A549 treated with ZK216348 at 1 μM for 4 hours (cell line): ENCODE measurements at places on chromosomes 1 and 21. TPM values are rescaled to one million over a fixed set of nuclear protein-coding genes. Genes with fewer than 3 reads are reported as not detected.

Gene GJA9
- not detected in 5 replicates for total RNA-seq

Gene KANK4
- 0.21 to 0.59 TPM (median 0.44 TPM) in 5 replicates for total RNA-seq

Gene SLC45A3
- total RNA-seq = 3.8 to 6.7 TPM (median 6.2 TPM) in 5 replicates

Gene HMCN1
- 0.03 to 0.42 TPM (median 0.07 TPM) in 5 replicates for total RNA-seq

Gene MX2
- total RNA-seq = not detected in 5 replicates

Gene SPATA46
- total RNA-seq = not detected in 5 replicates

Gene CRNN
- total RNA-seq = not detected in 5 replicates

Gene GPR25
- total RNA-seq = not detected in 5 replicates

Gene OLFML3
- total RNA-seq = 2.4 to 3.7 TPM (median 3.6 TPM) in 5 replicates

Gene NPR1
- 0.46 to 1.5 TPM (median 1.2 TPM) in 5 replicates for total RNA-seq

Gene PTPN7
- total RNA-seq = 0.05 to 0.26 TPM in 2 of 5 replicates, not detected in the others

Gene PLEKHG5
- 1.8 to 5.2 TPM (median 3.3 TPM) in 5 replicates for total RNA-seq

Gene LBR
- total RNA-seq = 23.5 to 46.2 TPM (median 38.4 TPM) in 5 replicates

Gene FOXD2
- 0.34 to 0.73 TPM (median 0.54 TPM) in 5 replicates for total RNA-seq

Gene ADCY10
- 0.02 to 0.40 TPM (median 0.25 TPM) in 4 of 5 replicates, not detected in the other for total RNA-seq

Gene SLC44A3
- 1.3 to 2.5 TPM (median 1.6 TPM) in 5 replicates for total RNA-seq

Gene SPAG17
- not detected in 5 replicates for total RNA-seq

Gene HLX
- total RNA-seq = 3.9 to 6.2 TPM (median 5.3 TPM) in 5 replicates

Gene ZNF697
- total RNA-seq = 1.4 to 2.0 TPM (median 1.6 TPM) in 5 replicates

Gene SLC30A10
- 0.04 TPM in 1 of 5 replicates, not detected in the others for total RNA-seq

Gene C8A
- not detected in 5 replicates for total RNA-seq

Gene PPIAL4G
- not detected in 5 replicates for total RNA-seq

Gene FAM177B
- not detected in 5 replicates for total RNA-seq

Gene SPRR1B
- not detected in 5 replicates for total RNA-seq

Gene C1orf167
- not detected in 5 replicates for total RNA-seq

Gene CYP2J2
- 0.08 TPM in 1 of 5 replicates, not detected in the others for total RNA-seq

Gene SELP
- not detected in 5 replicates for total RNA-seq

Gene SPRR1A
- not detected in 5 replicates for total RNA-seq

Gene EVA1C
- total RNA-seq = 44.3 to 60.3 TPM (median 49.2 TPM) in 5 replicates

Gene CSMD2
- not detected in 5 replicates for total RNA-seq

Gene RNF19B
- total RNA-seq = 17.1 to 23.6 TPM (median 20.6 TPM) in 5 replicates

Gene HLCS
- total RNA-seq = 5.7 to 8.7 TPM (median 6.9 TPM) in 5 replicates

Gene CHIA
- total RNA-seq = not detected in 5 replicates

Gene MANEAL
- total RNA-seq = 20.8 to 26.9 TPM (median 25.3 TPM) in 5 replicates

Gene BNIPL
- 0.07 to 0.27 TPM (median 0.09 TPM) in 3 of 5 replicates, not detected in the others for total RNA-seq

Gene REN
- not detected in 5 replicates for total RNA-seq

Gene TM2D1
- 20.9 to 30.0 TPM (median 25.1 TPM) in 5 replicates for total RNA-seq

Gene GNG12
- total RNA-seq = 37.7 to 84.5 TPM (median 67.4 TPM) in 5 replicates

Gene HAO2
- total RNA-seq = not detected in 5 replicates

Gene OLIG2
- total RNA-seq = not detected in 5 replicates

Gene KCNE2
- not detected in 5 replicates for total RNA-seq

Gene PCP4L1
- 0.11 TPM in 1 of 5 replicates, not detected in the others for total RNA-seq

Gene POFUT2
- 13.3 to 25.2 TPM (median 22.0 TPM) in 5 replicates for total RNA-seq

Gene HPDL
- total RNA-seq = 2.5 to 4.9 TPM (median 4.3 TPM) in 5 replicates

Gene ANP32E
- 34.7 to 90.7 TPM (median 46.0 TPM) in 5 replicates for total RNA-seq

Gene OR6N2
- not detected in 5 replicates for total RNA-seq

Gene MR1
- total RNA-seq = 5.3 to 7.4 TPM (median 6.4 TPM) in 5 replicates

Gene PWP2
- total RNA-seq = 1.2 to 3.7 TPM (median 2.2 TPM) in 5 replicates

Gene RXFP4
- not detected in 5 replicates for total RNA-seq

Gene IL24
- total RNA-seq = 0.27 to 0.42 TPM (median 0.32 TPM) in 5 replicates

Gene TNNT2
- 0.34 TPM in 1 of 5 replicates, not detected in the others for total RNA-seq

Gene TMOD4
- 0.66 to 0.74 TPM in 2 of 5 replicates, not detected in the others for total RNA-seq
